ENCODE measurements at places on chromosomes 3 and 15.

DNA sequence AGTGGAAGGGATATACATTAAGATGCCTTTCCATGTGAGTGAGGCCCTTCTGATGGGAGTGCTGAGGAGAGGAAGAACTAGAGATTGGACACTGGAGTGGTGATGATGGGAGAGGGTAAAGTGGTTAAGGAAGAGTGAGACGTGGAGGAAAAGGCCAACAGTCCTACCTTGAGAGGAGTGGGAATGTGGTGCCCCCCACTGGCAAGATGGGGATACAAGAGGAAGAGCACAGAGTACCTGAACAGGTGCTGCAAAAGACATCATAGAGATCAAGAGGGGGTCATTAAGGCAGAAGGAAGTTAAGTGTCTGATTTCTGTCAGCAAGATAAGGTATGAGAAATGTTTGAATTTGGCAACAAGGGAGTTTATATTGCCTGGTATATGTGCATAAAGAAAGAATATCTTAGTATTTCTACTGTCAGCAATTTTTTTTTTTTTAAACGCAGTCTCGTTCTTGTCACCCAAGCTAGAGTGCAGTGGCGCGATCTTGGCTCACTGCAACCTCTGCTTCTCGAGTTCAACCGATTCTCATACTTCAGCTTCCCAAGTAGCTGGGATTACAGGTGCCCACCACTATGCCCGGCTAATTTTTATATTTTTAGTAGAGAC lies 34.0 kb downstream of the ARIH2 start:
- no peak for DNase-seq

- peak; percentile 90 for DNase-seq
Measured at GRCh38 chr3:180036671-180037455, at the start of gene PEX5L. Gene PEX5L, minus strand, starts transcription at chr3:180036937. Its CDS starts 338 bp downstream, at chr3:180036599.

- DNase-seq = no peak
Measured at GRCh38 chr3:129345971-129346370, 67.3 kb downstream of the HMCES start.

DNA sequence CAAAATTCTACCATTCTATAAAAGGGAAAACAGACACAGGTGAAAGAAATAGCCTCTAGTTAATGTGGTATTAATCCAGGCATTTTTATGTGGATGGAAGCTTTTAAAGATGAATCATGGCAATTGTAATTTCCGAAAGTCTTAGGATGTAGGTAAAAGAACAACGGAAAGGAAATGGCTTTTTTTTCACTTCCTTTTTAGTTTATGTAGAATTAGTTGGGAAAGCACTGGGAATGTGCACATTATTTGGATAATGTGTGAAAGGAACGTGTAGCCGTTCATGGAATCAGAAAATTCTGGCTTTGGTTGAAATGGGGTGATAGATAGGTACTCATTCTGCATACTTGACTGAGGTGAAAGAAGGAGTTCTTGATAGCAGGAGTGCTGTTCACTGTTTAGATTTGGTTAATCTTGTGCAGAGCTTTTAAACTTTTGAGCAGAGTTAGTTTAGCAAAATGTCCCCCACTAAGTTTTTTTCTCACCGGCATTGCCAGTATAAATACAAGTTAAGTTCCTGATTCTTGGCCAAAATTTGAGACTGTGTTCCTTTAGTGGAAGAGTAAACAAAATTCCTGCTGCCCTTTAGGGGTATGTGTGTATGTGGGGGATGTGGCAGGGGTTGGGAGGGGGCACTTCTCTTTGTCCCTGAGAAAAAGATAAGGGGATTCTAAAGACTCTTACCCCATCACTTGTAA lies 20.2 kb upstream of the UTS2B start:
- no peak for DNase-seq

- no peak for DNase-seq
Measured at GRCh38 chr3:54127499-54128056, 5.2 kb downstream of the CACNA2D3 start.

DNA sequence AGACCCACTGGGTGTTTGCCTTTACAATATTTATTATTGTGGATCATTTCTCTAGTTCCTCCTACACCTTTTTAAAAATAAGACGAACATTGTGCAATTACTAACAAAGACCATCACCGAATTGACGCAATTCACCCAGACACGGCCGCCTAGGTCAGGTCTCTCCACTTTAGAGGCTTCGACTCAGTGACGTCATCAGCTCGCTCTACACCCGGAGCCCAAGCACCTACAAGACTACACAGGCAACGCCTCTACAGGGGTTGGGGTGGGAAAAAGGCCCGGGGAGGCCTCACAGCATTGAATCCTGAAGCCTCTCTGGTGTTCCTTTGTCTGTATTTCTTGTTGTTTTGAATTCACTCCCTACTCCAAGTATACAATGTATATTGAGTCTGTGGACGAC lies 16.6 kb downstream of the ZIC4 start:
- DNase-seq = no peak

DNA sequence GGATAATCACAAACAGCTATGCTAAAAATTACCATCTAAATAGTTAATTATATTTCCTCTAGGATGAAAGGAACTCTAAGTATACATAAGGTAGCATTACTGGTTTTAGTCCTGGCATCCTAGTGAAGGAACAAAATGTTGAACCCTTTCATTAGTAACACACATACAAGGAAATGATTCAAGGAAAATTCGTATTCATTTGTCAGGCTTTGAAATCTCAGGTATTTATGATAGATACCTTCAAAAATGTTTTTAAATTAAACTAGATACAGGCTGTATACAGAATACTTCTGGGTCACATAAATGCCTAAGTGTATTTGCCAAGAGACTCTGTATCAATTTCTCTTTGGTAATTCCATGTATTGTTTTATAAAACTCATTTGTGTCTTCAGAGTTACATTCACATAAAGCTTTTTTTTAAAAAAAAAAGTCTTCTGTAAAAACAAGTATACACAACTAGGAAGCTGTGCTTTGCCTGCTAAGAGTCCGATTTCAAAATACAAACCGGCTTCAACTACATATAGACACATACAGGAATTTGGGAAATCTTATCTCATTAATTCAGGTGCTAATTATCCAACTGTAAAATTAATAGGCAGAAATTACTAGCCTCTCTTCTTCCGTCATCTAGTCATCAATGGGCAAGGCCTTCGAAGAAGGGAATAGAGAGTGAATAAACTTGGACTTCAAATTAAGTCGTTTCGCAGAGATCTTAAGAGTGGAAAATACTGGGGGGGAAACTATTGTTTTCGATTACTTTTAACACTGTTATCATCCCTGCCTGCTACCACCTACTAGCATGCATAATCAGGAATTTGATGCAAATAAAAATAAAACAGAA lies 1.3 kb downstream of the SECISBP2L start:
- DNase-seq = no peak

DNA sequence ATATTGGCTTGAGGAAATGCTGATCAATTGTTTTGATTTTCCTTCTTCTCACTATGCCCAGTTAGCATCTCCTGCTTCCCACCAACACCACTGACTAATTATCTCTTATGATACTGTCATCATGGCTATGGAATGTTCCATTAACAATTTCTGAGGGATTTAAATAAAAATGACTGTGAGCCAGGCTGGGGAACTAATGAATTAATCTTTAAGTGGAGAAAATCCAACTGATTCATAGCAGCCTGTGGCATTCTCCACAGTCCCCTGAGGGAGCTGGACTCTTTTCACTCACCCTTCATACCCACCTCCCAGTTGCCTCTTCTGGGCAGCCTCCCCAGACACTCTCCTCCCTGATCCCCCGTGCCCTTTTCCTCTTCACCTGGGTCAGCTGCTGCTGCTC lies 353.6 kb downstream of the CLSTN2 start:
- DNase-seq = no peak

DNA sequence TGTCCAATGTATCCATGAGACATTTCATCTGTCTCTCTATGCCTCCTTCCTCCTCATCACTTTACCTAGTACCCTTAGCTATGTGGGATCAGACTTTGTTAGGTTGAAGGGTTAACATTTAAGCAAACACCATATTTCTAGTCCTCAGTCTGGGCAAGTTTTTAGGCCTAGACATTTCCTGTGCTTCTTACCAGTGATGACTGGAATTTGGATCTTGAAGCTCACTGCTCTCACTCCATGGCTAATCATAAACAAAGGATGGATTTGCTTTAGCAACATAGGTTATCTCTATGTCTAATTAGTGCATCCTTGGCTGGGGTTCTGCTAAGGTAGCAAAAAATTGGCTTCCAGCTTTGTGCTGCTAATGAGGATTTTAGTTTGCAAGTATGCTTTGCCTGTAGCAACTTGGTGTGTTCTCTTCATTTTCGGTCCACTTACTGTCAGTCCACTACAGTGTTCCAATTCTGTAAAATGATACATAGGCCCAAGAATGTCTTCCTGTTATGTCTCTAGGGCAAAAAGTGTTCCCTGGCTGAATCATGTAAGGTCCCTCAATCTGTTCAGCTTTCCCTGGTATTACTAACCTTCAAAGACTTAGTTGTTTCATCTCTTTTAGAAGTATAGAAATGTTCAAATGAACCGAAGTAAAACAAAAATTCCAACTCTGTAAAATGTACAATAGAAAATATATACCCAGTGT lies 615.4 kb downstream of the CADM2 start:
- no peak for DNase-seq

- no peak for DNase-seq
Measured at GRCh38 chr3:57041674-57042073, 18.8 kb upstream of the SPATA12 start.

- no peak for DNase-seq
Measured at GRCh38 chr3:81732642-81733041, 28.8 kb downstream of the GBE1 start.

- no peak for DNase-seq
Measured at GRCh38 chr15:91228383-91228782, 128.3 kb downstream of the SV2B start.

DNA sequence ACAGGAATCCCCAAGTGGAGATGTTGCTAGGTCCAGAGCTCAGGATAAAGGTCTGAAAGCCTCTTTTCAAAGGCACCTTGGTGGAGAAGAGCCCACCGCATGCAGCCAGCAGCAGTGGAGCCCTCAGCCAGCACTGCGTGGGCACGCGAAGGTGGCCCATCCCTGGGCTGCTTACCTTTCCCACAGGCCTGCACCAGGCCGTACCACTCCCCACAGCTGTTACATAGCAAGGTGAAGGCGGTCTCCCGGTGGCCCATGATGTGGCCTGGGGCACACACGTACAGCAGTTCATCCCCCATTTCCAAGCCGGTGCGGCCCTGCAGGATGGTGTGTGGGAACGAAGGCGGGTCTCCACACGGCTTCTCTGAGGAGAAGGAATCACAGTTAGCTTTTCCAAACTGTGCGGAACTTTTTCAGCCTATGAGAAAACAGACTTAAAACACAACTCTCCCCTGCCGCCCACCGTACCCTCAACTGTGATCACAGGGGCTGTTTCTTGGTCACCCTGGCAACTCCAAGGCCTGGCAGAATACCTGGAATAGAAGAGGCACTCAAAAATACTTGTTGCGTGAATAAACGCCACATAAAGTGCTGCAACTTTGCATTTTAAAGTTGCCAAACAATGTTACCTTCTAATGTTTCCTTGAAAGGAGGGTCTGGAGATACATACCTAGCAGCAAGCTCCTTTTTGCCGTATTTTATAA lies 43.7 kb downstream of the SUSD5 start:
- DNase-seq = no peak

DNA sequence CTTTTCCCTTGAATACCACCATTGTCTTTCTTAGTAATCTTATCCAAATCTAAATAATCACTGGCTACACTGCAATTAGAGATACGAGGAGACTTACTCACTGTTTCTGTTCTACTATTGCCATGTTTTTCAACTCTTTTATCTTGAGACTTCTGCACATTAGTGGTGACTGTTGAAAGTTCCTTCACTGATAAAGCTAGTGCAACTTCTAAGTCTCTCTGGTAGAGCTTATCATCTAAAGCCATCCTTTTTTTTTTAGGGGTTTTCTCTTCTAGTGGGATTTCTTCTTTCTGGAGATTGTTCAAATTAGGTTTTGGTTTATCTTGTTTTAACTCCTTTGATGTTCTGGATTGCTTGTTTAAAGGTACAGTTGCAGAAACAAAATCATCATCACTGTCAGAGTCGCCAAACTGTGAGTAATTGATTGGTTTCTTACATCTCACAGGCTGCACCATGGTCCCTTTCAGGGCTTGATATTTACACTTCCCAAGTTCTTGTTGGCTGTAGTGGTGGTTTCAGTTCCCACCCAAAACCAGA lies 37.7 kb downstream of the NCK1 start:
- DNase-seq = no peak

- no peak for DNase-seq
Measured at GRCh38 chr15:33016405-33017024, 178.0 kb downstream of the FMN1 start.

DNA sequence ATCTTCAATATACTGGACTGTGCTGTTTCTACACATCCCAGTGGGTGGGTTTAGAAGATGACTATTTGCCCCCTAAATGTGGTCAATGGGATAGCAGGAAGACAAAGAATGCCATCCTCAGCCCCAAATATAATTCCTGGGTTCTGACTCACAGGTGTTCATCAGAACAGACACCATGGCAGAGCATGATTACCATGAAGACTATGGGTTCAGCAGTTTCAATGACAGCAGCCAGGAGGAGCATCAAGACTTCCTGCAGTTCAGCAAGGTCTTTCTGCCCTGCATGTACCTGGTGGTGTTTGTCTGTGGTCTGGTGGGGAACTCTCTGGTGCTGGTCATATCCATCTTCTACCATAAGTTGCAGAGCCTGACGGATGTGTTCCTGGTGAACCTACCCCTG lies 3.0 kb downstream of the CXCR6 start:
- no peak for DNase-seq

GRCh38 chr3:127925384-127925783 lies 10.4 kb downstream of the KBTBD12 start:
- no peak for DNase-seq

DNA sequence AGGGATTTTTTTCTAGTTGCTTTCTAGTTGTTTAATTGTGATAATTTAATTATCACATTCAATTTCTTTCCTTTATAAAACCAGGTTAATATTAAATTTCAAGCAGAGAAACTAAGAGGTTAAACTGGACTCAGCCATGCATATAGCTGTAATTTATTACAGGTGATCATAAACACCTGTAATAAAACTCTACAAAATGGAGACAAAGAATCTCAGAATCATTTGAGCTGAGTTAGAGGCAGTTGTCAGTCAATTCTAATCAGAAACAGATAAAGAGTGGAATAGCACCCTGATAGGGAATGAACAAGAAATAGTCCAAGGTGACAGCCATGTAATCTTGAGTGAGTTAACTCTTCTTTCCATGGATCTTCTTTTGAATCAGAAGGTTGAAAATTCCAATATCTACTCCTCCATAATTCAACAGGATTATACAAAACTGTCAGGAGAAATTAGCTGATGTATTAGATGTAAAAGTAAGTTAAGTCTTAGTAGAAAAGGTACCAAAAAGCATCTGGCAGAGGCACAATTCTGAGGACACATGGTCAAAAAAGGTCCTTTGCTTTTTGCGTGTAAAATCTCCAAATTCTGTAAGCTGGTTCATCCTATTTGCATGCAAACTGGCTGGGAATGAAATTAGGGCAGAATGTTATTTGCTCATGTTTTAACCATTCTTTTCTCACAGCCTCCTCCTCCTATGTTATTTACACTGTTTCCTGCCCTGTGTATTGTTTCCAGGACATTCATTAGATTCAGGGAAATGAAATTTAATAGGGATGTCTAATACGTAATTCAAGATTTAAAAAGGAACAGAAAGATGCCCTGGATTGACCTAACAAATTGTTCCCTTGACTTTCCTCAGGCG lies 39.4 kb upstream of the B3GNT5 start:
- DNase-seq = peak; percentile 3

- no peak for DNase-seq
Measured at GRCh38 chr3:20558161-20558560, 372.2 kb upstream of the SGO1 start.

Measured in COR-L47 (cell line).